ENCODE measurements at places on chromosomes 2 and 18.

- DNase-seq, result no peak
These were observed 39.1 kb downstream of the VWA3B start for GRCh38 chr2:98126061-98126460.

GRCh38 chr2:159785195-159785594 lies 12.8 kb downstream of the CD302 start:
- no peak for DNase-seq

GRCh38 chr18:70683263-70683662 lies 394.4 kb downstream of the SOCS6 start:
- no peak for DNase-seq

- DNase-seq, result peak; percentile 75
These were observed 519 bp downstream of the TEX261 start for GRCh38 chr2:70994009-70994698.

- no peak for DNase-seq
These were observed 28.4 kb upstream of the SELENOI start for GRCh38 chr2:26317377-26318105.

DNA sequence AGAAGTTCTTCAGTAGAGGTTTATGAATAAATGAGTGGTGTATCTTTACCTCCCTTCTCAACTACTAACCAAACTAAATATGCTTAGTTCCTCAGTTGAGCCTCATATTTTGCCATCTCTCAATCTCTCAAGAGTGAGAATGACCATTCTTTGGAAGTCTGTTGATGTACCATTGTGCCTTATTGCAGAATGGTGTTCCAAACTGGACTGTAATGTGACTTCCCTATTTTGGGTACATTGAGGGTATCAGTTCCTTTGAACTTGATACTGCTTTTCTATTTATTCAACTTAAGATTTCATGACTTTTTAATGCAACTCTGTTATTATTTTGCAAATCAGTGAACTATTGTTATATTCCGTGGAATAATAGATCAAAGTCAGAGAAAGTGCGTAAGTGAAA lies 159.4 kb downstream of the PTPRM start:
- no peak for DNase-seq

- DNase-seq, result peak; percentile 19
These were observed 23.0 kb downstream of the ERMN start for GRCh38 chr2:157302492-157303099.

DNA sequence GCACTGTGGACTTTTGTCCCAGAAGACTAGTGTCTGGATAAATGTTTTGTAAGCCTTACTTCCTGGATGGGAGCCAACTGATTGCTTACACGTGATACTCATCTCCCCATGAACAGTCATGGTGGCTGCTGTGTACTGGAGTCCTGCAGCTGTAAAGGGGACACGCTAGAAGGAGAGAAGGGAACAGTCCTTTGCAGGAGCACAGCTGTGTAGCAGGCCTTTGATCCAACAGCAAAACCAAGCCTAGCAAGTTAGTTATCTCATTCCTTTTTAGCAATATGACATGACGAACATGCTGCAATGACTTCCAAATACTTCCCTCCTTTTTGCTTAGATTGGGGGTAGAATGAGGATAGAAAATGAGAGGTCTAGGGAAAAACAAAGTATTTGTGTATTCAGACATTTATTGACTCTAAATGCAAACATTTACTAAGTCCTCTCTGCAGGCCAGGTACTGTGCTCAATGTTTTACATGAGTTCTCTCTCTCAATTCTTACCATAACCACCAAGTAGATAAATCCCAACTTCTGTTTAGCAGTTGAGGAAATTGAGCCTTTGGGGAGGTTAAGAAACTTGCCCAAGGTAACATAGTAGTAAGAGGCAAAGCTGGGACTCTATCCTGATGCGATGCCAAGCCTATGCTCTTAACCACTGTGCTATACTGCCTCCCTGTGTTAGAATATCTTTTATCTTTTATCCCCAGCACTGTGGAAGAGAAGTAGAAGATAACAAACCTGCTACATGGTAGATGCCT lies 55.4 kb upstream of the CD28 start:
- no peak for DNase-seq

GRCh38 chr18:45169610-45170009 lies 445.7 kb upstream of the SLC14A2 start:
- DNase-seq, result no peak

GRCh38 chr2:191318729-191319078 lies 73.5 kb downstream of the MYO1B start:
- no peak for DNase-seq

DNA sequence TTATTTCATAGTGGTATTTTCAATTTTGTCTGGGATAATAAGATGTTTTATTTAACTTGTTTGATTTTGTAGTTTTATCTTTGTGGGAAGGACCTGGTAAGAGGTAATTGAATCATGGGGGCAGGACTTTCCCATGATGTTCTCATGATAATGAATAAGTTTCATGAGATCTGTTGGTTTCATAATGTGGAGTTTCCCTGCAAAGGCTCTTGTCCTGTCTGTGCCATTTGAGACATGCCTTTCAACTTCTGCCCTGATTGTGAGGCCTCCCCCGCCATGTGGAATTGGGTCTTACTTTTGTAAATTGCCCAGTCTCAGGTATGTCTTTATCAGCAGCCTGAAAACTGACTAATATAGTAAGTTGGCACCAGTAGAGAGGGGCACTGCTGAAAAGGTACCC lies 77.8 kb upstream of the ARHGAP15 start:
- DNase-seq, result no peak

- no peak for DNase-seq
These were observed 314.4 kb upstream of the NT5C1B start for GRCh38 chr2:18903750-18904149.

DNA sequence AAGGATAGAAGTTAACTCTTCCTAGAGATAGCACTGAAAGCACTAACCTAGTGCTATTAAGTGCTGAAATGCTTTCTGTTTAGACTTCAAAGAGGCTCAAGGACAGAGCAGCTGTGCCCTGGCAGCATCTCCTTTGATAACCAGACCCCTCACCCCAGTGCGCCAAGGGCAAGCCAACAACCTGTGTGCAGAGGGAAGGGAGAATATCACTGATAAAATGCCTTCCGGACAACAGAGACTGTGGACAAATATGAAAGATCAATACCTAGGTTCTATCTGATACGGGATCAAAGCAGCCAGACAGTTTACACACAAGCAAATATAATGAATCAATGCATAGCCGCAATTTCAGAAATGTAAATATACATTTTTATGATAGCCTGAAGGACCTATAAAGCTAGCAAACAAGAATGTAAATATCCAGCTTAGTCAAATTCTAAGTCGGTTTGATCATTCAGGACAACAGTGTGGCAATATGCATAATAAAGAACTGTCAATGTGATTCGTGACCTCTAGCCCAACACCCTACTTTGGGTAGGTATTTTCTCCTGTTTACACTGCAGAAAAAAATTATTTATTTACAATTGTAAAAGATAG lies 91.8 kb upstream of the RFX8 start:
- DNase-seq, result no peak

DNA sequence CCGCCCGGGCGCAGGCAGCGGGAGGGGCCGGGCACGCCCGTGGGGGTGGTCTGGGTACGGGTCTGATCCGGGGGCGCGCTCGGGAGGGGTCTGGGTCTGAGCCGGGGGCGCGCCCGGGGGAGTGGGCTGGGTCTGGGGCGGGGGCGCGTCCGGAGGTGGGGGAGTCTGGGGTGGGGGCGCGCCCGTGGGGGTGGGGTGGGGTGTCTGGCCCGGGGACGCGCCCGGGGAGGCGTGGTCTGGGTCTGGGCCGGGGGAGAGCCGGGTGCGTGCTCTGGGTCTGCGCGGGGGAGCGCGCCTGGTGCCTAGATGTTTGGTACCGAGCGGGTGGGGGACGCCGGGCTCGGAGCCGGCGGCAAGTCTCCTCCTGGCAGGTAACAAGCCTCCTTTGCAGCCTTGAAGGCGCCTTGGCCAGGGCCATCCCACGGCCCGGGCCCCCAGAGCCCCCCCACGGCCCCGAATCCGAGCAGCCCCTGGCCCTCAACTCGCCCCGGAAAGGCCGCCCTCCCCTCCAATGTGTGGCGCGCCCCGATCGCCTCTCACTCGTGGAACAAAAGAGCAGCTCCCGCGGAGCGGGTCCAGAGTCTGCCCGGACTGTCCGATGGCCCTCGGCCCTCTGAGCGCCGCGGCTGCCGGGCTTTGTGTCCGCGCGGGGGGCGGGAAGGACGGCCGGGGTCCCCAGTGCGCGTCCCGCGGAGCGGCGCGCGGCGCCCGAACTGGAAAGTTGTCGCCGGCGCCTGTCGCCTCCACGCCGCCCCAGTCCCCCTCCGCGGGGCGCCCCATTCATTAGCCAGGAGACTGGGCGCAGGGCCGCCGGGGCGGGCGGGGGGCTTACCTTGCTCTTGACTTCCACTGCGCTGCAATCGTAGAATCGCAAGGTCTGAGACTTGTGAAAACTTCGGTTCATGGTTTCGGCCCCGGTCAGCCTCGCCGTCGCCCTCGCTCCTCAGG lies 595 bp downstream of the PARD6G start:
- peak; percentile 35 for DNase-seq

GRCh38 chr18:59821983-59822382 lies 77.8 kb upstream of the PMAIP1 start:
- DNase-seq, result no peak

DNA sequence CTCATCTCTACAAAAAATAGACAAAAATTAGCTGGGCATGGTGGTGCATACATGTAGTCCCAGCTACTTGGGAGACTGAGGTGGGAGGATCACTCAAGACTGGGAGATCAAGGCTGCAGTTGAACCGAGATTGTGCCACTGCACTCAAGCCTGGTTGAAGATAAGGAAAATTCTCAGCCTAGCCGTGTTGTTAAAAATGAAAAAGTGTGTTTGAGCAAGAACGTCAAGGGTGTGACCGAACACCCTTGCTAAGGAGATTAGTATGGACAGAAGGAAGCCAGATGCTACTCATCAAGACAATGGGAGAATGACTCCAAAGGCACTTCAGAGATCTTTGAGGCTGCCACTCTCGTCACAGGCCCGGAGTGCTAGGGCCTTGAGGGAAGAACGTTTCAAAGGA lies 70.0 kb upstream of the NDUFV2 start:
- DNase-seq, result no peak

DNA sequence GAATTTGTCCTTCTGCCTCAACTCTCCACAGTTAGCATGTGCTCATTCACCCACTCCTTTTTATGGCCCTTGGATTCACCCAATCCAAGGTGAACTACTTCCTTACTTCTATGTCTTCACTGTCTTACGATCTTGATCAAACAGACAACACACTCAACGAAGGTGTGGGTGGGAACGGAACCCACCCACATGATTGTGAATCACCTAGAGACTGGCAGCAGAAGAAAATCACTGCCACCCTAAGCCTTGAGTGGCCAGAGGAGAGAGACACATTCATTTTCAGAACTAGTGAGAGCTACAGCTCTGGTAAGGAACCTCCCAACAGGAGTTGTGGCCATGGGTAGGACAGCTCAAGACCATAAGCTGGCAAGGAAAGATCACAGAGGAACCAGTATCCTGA lies 194.3 kb downstream of the PLCL1 start:
- DNase-seq, result peak; percentile 32

GRCh38 chr2:64838817-64839216 lies 150.4 kb upstream of the SLC1A4 start:
- no peak for DNase-seq

DNA sequence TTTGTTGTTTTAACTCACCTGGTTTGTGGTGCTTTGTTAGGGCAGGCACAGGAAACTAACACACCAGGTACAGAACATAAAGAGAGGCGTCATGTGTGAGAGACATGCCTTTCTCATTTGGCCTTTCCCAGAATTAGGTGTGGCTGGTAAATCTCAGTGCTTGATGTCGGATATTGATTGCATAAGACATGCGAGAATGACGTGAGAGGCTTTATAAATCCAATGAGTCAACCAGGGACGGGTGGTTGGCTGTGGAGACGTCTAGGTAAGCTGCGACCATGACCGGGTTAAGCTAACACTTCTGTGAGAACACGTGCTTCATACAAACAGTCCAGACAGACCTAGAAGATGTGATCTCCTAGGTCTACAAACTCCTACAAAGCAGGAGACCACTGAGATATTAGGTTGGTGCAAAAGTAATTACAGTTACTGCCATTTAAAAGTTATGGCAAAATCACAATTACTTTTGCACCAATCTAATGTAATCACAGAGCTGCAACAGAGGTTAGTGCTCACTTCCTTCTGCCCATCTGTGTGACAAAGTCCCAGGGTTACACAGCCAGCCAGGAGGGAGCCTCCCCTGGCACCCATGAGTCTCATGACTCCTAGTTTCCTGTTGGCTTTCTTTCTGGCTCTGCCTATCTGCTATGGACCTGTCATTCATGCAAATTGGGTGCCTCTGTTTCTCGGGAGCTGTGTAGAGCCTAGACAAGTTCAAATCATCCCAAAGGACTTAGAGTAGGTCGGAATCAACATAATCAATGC lies 98.9 kb upstream of the ATP8B1 start:
- no peak for DNase-seq

GRCh38 chr2:148642112-148642744 lies 2.3 kb upstream of the EPC2 start:
- no peak for DNase-seq

- DNase-seq, result no peak
These were observed 36.5 kb downstream of the PPM1B start for GRCh38 chr2:44205169-44205568.

- no peak for DNase-seq
These were observed 4.8 kb upstream of the PARD6G start for GRCh38 chr18:80252136-80252535.

GRCh38 chr2:196434217-196434616 lies 205.3 kb upstream of the CCDC150 start:
- DNase-seq, result no peak

GRCh38 chr2:149204686-149205085 lies 125.7 kb upstream of the LYPD6 start:
- DNase-seq, result no peak

DNA sequence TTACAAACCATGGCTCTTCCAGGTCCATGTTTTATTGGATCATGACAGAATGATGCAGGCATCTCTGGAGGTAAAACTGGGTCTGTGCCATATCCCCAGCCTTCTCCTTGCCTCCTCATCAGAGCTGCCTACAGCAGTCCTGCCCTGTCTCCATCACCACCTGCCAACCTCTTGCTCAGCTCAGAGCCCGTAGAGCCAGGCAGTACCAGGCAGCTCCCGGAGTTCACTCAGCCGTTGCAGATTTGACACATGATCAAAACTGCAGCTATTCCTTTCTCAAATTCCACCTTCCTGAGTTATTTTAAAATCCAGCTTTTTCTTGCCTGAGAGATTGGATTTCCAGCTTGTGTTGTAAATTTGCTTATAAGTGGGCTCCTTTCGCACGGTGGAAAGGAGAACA lies 218.2 kb upstream of the CELF4 start:
- no peak for DNase-seq

GRCh38 chr2:186862869-186863709 lies 14.1 kb upstream of the ZSWIM2 start:
- DNase-seq, result no peak

- no peak for DNase-seq
These were observed 114.6 kb downstream of the MAPK4 start for GRCh38 chr18:50674307-50674980.

GRCh38 chr18:51135795-51136194 lies 61.7 kb downstream of the MEX3C start:
- no peak for DNase-seq
